ENCODE measurements at places on chromosomes 5 and 9. TPM values are rescaled to one million over a fixed set of nuclear protein-coding genes. Genes with fewer than 3 reads are reported as not detected.

DNA sequence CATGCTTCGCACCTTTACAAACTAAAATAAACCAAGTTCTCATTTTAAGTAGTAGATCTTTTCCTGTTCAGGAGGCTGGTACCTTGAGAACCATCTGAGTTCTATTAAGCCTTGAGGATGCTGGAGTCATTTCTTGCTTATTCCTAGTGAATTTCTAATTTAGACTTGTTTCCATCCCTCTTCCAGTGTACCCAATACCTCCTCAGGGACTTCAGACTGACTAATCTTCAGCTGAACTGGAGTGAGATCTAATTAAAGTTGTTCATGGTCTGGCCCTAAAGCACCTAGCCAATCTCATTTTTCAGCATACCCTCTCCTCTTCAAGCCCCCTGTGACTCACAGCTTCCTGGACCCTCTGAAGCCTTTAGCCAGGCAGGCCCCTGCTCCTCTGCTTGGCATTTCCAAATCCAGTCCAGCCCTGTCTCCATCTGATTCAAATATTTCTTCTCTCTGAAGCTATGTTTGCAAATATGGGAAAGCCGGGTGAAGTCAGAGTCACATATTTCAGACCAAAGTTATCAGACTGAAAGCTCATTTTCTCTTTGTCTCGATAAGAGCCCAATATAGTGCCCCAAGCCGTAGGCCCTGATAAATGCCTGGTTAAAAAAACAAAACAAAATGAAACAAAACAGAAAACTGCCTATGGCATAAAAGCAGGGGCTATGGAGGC lies 19.4 kb upstream of the TNFSF15 start:
- DNase-seq = no peak

DNA sequence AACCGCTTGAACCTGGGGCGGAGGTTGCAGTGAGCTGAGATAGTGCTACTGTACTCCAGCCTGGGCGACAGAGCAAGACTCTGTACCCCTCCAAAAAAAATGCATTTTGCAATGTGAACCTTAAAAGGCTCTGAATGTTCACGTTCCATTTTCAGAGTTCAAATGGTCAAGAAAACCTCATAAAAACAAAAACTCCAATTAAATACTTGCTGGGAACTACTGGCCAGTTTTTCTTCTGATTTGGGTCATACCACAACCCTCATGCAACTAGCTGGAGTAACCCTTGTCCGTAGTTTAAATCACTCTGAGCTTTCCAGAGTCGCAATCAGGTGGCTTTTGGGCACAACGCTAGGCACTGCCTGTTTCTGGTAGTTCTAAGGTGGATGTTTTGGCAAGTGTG lies 2.3 kb upstream of the OTULINL start:
- DNase-seq = no peak

SLC34A3 gene
- not detected for total RNA-seq

SLC6A19 gene
- total RNA-seq = not detected

TIMD4 gene
- total RNA-seq = 0.87 TPM

WHRN gene
- total RNA-seq = 6.6 TPM

GHR gene
- not detected for total RNA-seq

DNA sequence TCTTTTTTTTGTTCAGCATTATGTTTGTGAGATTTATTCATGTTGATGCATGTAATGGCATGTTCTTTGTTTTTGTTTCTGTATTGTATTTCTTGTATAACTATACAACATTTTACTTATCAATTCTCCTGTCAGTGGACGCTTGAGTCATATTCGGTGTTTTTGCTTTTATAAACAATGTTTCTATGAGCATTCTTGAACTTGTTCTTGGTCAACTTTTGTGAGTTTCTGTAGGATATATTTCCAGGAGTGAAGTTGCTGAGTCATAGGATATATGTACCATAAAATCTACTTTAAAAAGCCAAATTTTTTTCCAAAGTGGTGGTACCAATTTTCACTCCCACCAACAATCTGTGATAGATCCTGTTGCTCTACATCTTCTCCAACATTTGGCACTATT lies 104.8 kb downstream of the VCAN start:
- no peak for DNase-seq

ZNF462 gene
- total RNA-seq = 7.1 TPM

- DNase-seq = no peak
Observed at GRCh38 chr5:142586552-142586951, 99.3 kb downstream of the FGF1 start.

GRCh38 chr9:71944754-71945375 lies 33.4 kb downstream of the C9orf85 start:
- no peak for DNase-seq

SLCO6A1 gene
- total RNA-seq = not detected

STXBP1 gene
- total RNA-seq = 1.9 TPM

FAM169A gene
- total RNA-seq = 2.0 TPM

- no peak for DNase-seq
Observed at GRCh38 chr9:92122061-92122460, 6.8 kb upstream of the SPTLC1 start.

ATOSB gene
- total RNA-seq = 6.4 TPM

PSAT1 gene
- 70.3 TPM for total RNA-seq

DNA sequence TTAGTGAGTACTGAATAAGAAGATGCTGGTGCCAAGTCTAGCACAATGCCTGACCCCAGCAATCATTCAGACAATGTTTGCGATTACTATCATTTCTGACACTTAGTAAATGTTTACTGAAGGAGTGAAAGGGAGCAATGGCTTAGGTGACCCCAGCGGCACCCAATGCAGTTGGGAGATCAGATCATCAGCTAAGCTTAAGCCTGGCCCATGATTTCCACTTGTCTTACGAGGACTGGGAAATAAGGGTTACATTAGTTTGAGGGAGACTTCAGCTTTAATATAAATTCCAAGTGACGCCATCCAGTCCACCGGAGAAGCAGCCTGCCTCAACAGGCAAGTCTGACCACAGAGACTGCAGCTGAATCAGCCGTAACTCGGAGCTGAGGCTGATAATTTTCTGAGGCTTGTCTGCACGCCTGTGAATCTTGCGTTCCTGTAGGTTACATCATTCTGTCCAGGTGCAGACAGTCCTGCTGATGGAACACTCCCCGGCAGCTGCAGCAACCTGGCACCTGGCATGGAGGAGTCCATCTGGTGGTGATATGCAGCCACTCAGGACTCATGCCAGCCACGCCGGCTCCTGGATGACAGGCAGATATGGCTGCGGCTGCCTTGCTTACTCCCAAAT lies 34.9 kb upstream of the FGF1 start:
- no peak for DNase-seq

LRRC19 gene
- total RNA-seq = not detected

GRCh38 chr9:8651846-8652215 lies 852.3 kb upstream of the DMAC1 start:
- no peak for DNase-seq

- no peak for DNase-seq
Observed at GRCh38 chr5:115179030-115179393, 9.3 kb upstream of the TRIM36 start.

GRCh38 chr5:154087260-154087659 lies 48.5 kb downstream of the MFAP3 start:
- DNase-seq = peak; percentile 74

GRCh38 chr5:83430130-83431010 lies 41.2 kb upstream of the VCAN start:
- peak; percentile 26 for DNase-seq

- no peak for DNase-seq
Observed at GRCh38 chr9:101326501-101326900, 58.3 kb downstream of the BAAT start.

DNA sequence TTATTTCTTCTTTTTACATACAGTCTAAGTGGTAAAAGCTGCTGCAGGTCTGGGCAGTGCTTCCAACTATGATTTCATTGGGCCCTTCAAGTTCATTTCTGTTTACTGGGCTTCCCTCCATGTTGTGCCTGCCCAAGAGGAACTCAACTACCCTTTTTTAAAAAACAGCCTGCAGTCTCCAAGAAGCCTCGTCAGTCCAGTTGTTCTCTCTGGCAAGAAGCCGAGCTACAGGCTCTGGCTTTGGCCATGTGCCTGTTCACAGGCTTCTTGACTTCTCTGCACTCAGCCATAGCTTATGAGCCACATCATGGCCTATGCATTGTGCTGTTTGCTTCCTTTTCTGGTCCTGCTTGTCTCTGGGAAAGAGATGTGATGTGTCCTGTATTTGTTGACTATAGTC lies 119.7 kb upstream of the PJA2 start:
- DNase-seq = no peak

DNA sequence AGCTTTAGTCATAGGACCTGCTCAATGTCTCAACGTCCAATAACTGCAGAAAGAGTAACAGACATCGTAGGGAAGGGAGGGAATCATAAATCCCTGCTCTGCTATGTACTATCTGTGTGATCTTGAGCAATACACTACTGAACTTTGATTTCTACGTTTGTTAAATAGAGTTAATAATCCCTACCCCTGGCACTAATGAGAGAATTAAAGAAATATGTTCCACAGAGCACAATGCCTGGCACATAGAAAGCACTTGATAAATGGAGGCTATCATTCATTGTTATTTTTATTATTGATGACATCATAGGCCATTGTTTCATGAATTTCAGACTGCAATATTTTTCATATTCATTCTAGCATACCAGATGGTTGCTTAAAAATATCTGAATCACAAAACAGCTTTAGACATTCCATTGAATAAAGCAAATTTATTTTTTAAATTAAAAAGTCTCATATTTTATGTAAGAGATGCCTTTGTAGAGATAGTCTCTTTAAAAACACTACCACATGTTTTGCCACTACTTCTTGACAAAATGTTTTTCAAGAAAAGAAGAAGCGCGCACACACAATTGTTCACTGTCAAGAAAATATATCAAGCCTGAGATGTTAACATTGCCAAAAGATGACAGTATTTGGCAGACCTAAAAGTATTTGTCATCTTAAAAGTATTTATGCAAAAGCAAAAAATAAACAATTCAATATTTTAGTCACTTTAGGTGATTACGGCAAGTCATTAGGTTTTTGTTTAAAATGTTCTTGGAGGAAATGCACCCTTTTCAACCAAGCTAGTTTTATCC lies 108.5 kb downstream of the EBF1 start:
- no peak for DNase-seq

SLIT3 gene
- total RNA-seq = 12.5 TPM

DNA sequence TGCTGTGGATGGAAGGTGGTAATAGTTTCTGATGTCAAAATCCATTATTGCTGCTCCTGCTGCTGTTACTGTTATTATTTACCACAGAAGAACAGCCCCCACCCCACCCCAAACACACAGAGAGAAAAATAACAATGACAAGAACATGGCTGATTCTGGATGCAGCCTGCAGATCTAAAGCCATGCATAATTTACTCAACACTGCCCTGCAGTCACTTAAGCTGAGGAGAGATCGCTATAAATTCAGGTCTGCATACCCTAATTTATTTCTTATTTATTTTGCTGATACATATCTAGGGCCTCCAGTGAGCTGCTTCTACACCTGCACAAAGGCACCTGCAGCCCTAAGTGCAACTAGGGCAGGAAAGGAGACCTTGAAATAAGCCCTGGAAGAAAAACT lies 132.0 kb downstream of the TRIM32 start:
- no peak for DNase-seq

PCSK5 gene
- 104 TPM for total RNA-seq

BRINP1 gene
- total RNA-seq = 3.7 TPM

- DNase-seq = no peak
Observed at GRCh38 chr5:67272453-67273130, 76.0 kb upstream of the CD180 start.

GRCh38 chr5:176954050-176954449 lies 52.5 kb downstream of the UIMC1 start:
- no peak for DNase-seq

MED10 gene
- total RNA-seq = 35.6 TPM

DNA sequence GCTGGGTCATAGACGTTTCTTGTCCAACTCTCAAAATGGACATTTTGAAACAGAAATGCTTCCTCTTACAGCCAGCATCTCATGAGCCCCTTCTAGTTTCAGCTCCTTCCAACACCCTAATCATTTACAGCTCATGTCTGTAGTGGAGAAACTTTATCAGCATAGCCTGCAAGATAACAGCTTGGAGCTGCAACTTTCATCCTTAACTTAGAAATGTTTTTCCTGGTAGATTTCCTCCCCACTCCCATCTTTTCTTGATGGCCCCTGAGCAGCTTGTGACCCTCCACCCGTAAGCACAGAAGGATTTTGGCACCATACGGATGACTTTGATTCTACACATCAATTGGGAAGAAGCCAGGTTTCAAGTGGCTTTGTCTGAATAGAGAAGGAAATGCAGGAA lies 53.5 kb upstream of the TGFBR1 start:
- DNase-seq = no peak

PRLR gene
- not detected for total RNA-seq

SPATA31E1 gene
- not detected for total RNA-seq

ZFP2 gene
- total RNA-seq = not detected

DNA sequence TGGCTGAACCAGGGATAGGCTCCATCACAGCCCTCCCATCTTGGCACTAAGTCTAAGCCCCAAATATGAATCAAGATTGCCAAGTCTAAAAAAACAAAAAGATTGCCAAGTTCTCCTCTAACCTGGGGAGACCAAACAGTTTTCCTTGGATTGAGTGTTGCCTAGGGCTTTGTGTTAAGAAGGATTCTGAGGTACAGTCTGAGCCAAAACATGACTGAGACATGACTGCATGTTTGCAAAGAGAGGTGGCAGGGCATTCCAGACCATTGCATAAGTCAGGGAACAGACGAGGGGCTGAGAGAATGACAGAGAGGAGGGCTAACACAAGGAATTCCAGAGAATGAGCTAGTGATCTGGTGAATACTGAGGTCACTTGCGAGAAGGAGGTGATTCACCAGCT lies 11.4 kb downstream of the LAMC3 start:
- no peak for DNase-seq

GRCh38 chr5:57037355-57037754 lies 85.4 kb upstream of the MIER3 start:
- DNase-seq = peak; percentile 14

- DNase-seq = no peak
Observed at GRCh38 chr5:3736926-3737325, 141.3 kb downstream of the IRX1 start.

- DNase-seq = no peak
Observed at GRCh38 chr9:4838189-4838546, 45.4 kb downstream of the RCL1 start.

DNA sequence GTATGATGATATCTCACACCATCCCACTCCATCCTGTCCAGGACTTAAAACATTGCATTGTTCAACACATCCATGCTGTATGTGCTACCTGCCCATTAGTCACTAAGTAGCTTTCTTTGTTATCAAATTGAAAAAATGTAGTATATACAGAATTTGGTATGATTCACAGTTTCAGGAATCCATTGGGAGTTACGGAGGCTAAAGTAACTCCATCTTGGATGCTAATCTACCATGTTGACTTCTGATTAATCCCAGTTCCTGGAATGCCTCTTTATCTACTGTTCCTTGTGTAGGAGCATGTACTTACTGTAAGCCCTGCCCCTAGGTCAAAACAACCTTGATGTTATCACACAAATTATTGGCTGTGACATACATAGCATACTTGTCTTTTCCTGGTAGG lies 38.9 kb upstream of the FOXB2 start:
- DNase-seq = no peak

GABRA6 gene
- not detected for total RNA-seq

DNA sequence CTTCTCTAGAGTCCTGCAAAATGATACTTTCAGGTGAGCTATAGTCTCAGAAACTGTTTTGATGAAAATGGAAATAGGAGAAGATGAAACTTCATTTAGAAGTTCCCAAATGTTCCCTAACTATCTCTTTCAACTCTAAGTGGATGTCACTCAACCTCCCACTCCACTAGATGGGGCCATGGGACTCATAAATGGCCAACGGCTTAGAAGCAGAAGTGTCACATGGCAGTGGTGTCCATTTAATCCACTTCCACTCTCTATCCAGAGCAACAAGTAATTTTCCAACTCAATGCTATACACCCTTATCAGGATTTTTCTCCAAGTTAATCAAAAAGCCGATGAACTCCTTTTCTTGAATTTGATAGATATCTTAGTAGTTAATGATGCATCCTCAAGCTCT lies 295.7 kb downstream of the EDIL3 start:
- no peak for DNase-seq

NPR2 gene
- total RNA-seq = 2.0 TPM
